ENCODE measurements at places on chromosomes 5 and 9.

DNA sequence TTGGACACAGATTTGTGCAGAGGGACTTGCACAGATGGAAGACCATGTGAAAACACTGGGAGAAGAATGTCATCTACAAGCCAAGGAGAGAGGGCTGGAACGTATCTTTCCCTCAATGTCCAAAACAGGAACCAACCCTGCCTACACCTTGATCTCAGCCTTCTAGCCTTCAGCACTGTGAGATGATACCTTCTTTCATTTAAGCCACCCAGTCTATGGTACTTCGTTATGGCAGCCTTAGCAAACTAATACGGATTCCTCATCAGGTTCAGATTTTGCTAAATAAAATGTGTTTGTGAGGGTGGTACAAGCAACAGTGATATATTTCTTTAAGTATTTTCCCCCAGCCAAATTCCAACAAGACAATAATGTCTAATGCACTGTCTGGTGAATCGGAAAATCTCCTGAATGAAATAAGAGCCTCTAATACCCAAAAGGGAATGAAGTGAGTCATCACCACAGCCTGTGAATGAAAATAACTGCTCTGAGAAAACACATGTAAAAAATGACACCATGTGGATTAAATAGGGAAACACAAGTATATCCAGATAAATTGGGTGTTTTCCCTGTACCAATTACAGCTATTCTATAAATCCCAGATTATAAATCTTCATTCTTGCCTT lies 182.8 kb upstream of the TARS1 start:
- DNase-seq: no peak

DNA sequence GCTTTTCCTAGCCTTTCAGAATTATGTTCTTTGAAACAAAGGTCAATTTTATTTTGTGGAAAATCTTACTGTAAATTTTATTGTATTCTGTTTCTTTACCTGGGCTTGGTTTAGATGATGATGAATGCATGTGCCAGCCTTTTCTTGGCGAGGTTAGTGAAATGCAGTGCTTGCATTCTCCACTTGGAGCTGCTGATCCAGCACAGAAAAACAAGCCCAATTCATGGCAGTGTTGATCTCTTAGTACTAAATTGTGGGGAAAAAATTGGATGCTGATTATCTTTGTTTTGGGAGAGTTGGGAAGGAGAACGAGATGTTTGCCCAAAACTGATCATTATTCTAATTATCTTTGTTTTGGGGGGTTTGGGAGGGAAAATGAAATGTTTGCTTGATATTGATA lies 3.7 kb downstream of the HABP4 start:
- no peak for DNase-seq

DNA sequence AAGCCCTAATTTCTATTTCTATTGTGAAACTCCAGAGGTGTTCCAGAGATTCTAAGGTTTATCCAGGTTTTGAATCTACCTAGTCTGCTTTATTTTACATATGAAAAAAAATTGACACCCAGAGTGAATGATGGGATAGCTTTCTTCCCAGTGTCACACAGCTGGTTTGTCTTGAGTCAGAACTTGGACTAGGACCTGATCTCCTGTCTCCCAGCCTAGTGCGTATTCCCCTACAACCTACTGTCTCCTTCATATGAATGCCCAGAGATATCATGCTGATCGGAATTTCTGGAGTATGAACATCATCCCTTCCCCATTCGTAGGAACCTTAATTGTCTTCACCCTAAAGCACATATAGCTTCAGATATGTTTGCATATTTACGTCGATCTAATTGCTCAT lies 524.2 kb downstream of the SPATA31D1 start:
- DNase-seq: no peak

DNA sequence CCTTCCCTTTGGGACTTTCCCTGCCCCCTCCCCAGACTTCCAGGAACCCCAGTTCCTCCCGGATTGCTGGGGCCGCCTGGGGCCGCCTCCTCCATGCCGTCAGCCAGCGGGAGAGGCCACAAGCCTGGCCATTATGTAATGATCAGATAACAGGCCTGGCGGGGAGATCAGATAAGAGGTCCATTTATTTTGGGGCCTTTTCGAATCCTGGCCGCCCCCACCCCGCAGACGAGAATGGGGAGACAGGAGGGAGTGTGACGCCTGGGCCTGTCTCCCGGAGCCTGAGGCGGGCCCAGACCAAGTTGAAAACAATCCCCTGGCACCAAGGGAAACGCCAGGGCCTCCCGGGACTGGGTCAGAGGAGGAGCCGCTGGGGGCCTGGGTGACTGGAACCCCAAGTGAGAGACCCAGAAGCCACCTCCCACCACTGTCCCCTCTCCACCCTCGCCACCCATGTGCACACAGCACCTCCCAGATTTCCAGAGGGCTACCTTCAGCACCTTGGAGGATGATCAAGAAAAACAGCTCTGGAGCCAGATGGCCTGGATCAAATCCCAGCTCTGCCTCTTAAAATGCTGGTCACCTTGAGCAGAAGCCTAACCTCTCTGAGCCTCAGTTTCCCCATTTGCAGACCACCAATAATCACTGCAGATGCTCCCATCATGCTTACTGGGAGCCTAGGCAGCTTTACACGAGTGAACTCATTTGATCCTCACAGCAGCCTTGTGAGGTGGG lies 7.8 kb downstream of the ENG start:
- DNase-seq: no peak

- DNase-seq: no peak
Observed at GRCh38 chr9:70044490-70045307, 1.1 kb downstream of the MAMDC2 start.

- DNase-seq: no peak
Observed at GRCh38 chr9:96447406-96447805, 2.6 kb upstream of the HABP4 start.

DNA sequence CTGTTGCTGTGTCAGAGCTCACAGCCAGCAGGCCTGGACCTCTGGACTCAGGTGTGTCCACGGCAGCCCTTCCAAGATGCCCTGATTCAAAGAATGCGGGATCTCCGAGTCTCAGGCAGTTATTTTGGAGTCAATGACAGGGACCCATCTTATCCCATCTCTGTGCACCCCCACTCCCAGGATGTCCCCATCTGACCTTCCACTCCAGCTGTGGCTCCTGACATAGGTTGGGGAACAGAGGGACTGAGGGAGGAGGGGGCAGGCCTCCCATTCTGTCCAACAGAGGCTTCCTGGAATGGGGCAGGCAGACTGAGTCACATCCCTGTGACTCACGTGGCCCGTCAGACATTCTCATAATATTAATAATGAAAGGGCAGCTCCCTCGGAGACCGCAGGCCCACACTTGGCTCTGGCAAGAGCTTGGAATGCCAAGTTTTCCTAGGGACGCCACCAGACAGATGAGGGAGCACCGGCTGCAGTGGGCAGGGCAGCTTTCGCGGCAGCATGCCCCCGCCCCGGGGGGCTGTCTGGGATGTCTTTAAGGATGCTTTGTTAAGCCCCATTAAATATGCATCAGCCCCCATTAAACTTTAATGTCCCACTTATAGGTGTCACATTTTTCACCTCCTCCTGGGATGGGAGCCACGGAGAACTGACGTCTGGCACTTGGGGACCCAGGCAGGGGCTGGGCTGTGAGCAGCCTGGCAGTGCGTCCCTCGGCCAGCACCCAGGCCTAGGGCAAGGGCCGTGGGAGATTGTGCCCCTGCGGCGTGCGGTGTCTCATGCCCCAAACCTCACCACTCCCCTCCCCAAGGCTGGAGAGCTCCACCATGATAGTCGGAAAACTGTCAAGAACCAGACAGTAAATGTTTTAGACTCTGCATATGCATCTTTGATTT lies 23.6 kb upstream of the FIBCD1 start:
- DNase-seq: no peak

GRCh38 chr9:36690412-36691168 lies 117.9 kb downstream of the MELK start:
- no peak for DNase-seq

DNA sequence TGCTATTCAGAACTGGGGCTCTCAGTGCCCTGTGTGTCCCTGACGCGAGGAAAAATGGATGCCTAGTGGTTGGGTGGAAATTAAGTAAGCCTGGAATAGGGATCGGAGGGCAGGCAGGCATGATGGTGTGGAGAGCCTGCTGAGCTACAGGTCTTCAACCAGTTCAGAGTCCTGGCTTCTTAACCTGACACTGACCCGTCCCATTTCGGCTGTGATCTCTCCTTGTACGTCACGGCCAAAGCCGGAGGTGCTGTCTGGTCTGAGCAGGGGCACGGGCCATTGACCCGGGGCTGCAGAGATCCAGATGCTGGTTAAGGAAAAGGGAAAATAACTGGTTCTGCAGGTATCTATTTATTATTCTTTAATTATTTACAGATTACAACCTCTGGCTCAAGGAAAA lies 27.9 kb downstream of the RHOBTB3 start:
- no peak for DNase-seq

GRCh38 chr5:154862766-154863165 lies 4.3 kb downstream of the CNOT8 start:
- DNase-seq: no peak

DNA sequence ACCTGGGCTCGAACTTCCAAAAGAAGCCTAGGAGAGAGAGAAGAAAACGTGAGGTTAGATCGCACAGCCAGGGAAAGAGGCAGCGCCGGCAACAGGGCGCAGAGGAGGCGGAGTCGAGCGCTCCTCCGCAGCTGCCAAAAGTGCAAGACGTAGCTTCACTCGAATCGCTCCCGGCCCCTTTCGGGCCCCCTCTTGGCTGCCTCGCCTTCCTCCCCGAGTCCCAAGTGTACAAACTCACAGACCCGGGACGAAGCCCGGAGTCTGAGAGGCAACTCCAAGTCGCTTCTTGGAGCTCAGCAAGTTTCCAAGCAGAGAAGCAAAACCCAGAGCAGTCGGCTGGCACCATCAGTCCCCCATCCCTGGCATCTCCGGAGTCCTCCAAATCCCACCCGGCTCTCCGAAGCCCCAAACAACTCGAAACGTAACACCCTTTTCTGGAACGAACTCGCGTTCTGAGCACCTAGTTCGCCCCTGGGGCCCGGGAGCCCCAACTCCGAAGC lies 1.2 kb downstream of the MIER3 start:
- DNase-seq: no peak

DNA sequence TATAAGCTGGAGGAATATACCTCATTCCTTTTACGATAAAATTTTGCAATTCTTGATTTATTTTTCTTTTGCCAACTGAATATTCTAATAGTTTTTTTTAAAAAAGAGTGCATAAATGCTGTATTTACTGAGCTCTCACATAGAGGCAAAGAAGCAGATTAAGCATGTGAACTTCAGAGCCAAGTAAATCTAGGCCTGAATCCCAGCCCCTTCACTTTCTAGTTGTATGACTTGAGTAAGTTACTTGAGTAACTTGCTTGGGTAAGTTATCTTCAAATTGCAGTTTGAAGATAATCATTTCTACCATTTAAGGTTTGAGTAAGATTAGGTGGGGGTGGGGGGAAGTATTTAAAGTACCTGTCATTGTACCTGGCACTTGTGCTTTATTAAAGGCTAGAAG lies 21.8 kb downstream of the LURAP1L start:
- no peak for DNase-seq

DNA sequence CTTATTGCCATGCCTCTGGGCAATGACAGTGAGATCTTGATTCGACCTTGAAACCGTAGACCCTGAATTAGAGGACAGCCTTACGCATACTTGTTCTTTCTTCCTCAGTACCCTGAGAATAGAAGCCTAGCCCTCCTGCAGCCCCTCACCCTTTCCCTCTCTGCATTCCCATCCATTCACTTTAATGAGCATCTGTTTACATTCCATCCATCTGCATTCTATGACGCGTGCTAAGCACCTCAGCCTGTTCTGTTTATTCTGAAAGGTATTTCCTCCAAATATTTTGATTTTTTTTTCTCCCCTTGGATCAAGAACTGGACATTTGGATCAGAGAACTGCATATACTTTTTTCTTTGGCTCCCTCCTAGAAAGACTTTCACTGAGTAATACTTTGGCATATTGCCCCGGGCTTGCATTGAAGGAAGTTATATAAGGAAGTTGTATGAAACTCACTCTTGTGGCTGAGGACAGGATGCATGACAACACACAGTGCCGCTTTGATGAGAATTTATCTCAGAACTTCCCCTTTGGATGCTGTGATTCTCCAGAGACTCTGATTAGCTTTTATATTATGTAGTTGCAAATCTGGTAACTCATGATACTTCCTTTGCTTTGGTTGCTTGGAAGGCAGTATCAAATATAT lies 15.7 kb downstream of the TMEM8B start:
- no peak for DNase-seq

DNA sequence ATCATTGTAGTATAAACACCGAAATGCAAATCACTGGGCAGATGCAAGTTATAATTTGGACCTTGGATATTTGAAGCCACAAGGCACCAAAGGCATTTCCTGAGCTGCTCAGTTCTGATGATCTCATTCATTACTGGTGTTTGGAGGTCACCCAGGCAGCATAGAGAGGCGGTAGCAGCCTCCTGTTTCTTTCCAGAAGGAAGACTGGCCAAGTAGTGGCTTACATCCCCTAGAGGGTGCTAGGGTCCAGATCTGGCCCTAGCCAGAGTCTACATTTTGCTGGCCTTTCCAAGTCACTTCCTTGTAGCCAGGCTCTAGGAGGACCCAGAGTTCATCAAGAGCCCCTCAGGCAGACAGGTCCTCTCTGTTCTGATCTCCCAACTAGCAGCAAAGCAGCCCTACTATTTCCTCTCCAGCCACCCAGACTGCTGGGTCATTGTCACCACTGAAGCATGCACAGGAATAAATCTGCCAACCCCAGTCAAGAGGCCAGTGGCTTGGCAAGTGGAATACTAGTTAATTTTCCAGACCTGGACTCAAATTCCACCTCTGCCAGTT lies 33.4 kb upstream of the TTC1 start:
- no peak for DNase-seq

GRCh38 chr9:133008406-133008805 lies 22.4 kb upstream of the GTF3C5 start:
- no peak for DNase-seq

DNA sequence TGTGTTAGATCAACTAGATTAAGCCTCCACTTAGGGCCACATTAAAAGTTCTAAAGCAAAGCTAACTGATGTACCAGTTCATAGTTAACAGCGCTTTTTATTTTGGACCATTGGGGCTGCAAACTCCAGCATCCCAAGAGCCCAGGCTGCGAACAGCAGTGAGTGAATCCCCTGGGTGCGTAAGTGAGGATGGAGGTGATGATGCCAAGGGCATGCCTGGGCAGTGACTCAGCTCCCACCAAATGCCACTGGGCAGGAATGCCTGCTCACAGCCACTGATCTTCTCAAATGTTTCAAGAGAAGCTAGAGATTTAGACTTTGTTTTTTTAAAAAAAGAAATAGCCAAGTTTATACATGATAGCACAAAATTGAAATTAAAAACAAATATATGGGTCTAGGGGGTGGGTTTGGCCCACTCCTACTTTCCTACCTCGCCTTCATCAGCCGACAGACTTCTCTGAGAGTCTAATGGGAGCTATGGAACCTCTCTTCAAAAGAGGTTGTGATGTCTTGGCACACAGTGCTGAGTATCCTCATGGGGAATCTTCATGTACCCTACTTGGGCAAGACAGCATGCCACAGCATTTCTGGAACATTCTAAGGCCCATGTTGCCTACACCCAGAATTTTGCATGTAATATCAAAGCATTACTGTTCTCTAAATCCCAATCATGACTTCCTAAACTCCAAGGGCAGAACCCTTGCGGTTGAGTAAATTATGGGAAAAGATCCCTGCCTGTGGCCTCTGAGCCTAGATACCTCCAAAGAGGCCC lies 398.1 kb downstream of the EBF1 start:
- DNase-seq: no peak

- no peak for DNase-seq
Observed at GRCh38 chr9:4985386-4986266, 554 bp downstream of the JAK2 start.

Measured in NCI-H2081 treated with DMSO at 0.1 percent for 48 hours (cell line).